ENCODE measurements at places on chromosomes 4 and X.

- no peak for DNase-seq
These were observed 20.7 kb downstream of the ARHGAP24 start for GRCh38 chr4:85495621-85496020.

DNA sequence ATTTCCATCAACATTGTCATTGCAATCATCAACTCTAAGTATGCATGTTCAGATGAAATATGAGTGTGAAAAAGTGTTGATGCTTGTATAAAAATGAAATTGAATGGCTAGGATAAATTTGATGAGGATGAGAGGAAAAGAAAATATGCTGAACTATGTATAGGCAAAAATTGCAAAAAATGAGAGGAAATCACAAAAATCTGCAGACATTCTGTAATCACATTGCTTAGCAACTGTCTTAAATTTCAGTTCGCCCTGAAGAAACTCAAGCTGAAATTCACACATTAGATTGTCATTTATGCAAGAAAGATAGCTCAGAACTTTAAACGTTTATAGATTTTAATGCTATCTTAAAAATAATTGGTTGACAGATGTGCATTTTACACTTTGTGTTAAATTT is 1098.8 kb upstream of the IGFBP7 start:
- DNase-seq = peak; percentile 12

- DNase-seq = no peak
These were observed 264.9 kb upstream of the ZC4H2 start for GRCh38 chrX:65241059-65241721.

GRCh38 chr4:127668770-127669169 is 36.0 kb downstream of the INTU start:
- no peak for DNase-seq

GRCh38 chr4:31328932-31329331 is 608.8 kb downstream of the PCDH7 start:
- no peak for DNase-seq

- DNase-seq = no peak
These were observed 8.8 kb downstream of the MTM1 start for GRCh38 chrX:150577174-150577573.

DNA sequence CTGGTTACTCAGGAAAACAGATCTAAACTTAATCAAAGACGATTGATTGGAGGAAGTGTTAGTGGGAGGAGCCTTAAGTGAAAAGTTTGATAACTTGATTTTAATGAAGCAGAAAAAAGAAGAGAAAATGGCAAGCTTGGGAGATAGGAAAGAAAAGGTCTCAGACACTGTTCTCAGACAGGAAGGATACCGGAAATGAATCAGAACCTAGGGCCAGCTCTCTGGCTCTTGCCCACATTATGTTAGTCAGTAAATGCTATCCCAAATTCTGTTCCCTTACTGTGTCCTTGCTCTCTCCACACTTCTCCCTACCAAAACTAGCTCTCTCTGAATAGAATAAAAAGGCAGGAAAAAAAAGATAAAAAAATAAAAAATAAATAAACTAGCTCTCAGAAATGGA is 48.6 kb upstream of the TMEM164 start:
- no peak for DNase-seq
